ENCODE measurements at places on chromosomes 12 and 14.
A peak's percentile ranks its signal among the peaks of the same experiment; 100 is the strongest.

DNA sequence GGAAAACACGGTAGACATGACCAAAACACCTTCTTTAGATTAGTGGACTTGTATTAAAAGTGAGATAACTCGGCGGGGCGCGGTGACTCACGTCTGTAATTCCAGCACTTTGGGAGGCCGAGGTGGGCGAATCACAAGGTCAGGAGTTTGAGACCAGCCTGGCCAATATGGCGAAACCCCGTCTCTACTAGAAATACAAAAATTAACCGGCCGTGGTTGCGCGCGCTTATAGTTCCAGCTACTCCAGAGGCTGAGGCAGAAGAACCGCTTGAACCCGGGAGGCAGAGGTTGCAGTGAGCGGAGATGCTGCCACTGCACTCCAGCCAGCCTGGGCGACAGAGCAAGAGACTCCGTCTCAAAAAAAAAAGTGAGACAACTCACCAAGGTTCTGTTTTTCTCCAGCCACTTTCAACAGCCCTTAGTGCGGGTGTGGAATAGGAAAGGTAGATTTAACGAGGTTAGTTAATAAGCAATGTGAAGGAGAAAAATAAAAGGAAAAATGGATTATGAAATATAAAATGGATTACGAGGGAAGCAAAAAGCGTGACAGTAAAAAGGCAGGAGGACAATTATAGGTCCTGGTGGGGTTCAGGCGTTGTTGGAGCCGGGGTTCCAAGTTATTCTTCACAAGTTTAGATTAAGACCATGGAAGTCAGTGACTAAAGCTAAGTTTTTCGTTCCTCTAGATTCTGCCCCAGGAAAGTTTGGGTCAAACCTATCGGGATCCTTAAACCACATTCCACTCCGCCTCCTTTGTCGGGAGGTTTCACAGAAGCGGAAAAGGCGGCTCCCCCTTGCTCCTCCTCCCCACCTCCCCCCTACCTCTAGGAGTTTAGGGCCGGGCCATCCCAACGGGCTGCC, 534 bp downstream of the PPP2R3C start:
- peak; percentile 15 for DNase-seq

GRCh38 chr12:27284751-27285150, 40.7 kb downstream of the STK38L start:
- peak; percentile 93 for DNase-seq

GRCh38 chr14:106812788-106813476, 1286.5 kb downstream of the TMEM121 start:
- DNase-seq: no peak

- DNase-seq: peak; percentile 78
These were observed 67.2 kb downstream of the CCDC92 start for GRCh38 chr12:123905319-123905925.

DNA sequence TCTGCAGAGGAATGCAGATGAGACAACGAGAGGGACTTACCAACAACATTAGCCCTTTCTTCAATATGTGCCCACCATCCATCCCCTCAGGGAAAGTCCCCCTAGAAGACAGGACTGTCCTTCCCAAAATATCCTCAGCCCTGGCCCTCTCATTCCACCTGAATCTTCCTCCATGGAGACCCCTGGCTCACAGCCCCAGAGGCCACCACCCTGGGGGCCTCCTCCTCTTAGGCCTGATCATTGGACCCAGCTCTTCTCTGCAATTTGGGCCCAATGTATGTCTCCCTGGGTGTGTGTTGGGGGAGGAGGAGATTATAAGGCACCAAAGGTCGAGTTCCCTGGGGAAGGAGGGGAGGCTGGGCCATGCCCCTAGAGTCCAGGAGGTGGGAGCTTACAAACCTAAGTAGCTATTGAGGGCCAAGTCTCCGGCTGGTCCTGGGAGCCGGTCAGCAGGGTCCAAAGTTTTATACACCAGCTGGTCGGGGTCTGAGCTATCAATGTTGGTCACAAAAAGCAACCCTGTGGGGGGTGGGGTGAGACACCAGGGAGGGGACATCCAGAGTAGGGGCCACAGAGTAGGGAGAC, 8.1 kb downstream of the ITGA7 start:
- no peak for DNase-seq

DNA sequence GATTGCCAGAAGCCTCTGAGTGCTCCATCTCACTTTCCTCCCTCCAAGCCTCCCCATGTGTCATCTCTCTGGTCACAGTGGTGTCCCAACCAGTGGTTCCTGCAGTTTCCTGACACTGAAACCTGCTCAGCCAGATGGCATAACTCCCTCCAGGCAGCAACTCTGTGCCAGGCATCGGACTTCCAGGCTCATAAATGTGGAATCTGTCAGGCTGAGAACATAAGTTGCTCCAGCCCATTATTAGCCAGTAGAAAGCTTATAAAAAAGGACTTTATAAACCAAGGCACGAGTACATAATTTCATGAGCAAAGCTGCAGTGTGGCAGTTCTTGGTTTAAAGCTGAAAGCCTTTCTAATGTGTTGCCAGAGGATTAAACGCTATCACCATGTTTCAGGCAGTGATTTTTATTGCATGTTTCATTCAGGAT, 194.3 kb downstream of the DACT1 start:
- no peak for DNase-seq

- DNase-seq: peak; percentile 73
These were observed 109.2 kb downstream of the EFCAB11 start for GRCh38 chr14:89845346-89845745.

DNA sequence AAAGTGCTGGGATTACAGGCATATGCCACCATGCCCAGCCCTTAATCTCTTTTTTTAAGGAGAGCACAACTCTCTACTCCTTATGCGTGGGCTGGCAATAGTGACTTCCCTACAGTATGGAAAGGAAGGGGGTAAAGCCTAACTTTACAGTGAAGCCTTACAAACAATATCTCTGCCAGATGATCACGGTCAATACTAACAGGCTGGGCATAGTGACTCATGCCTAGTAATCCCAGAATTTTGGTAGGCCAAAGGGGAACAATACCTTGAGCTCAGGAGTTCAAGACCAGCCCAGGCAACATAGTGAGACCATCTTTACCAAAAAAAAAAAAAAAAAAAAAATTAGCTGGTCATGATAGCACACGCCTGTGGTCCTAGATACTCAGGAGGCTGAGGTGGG, 5.6 kb downstream of the PYM1 start:
- DNase-seq: no peak

- no peak for DNase-seq
These were observed 60.9 kb upstream of the DUSP6 start for GRCh38 chr12:89413234-89413633.

DNA sequence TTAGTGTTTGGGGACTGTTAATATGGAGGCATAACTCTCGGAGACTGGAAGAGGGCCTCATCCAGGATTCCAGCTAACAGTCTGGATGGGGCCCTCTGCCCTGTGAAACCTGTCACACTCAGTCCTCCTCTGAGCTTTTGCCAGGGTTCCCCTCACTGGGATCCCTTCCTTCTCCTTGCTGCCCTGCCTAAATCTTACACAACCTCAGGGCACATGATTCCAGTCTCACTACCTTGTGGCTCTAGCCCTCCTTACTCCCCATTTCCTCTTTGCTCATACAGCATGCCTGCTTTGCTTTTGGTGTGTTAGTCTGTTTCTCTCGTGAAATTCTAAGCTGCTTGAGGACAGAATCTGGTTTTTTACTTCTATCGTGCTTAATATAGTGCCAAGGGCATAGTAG, 942 bp upstream of the GSG1 start:
- no peak for DNase-seq

Data from LHCN-M2 (cell line).